Posterior cingulate gyrus (tissue), 11 donors: ENCODE measurements at places on chromosomes 7 and 10.
A peak's percentile ranks its signal among the peaks of the same experiment; 100 is the strongest.

DNA sequence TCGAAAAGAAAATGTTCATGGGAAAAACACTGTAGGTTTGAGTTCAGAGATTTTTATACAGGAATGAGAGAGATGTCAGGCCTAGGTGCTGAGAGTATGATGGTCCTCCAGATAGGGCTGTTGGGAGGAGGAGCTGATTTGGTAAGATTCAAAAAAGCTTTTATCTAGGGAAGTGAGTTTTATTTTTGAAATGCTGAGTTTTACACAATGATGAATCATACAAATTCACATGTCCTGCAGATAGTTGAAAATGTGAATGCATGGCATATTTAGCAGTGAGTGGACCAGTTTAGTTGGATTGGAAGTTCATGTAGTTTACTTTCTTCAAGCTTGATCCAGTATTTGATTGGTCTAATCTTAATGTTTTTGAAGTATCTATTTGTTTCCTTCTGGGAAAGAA is 154.8 kb downstream of the LRRC4 start:
- no peak for DNase-seq

- no peak for DNase-seq
Measured at GRCh38 chr10:16195178-16195769, 241.5 kb upstream of the PTER start.

DNA sequence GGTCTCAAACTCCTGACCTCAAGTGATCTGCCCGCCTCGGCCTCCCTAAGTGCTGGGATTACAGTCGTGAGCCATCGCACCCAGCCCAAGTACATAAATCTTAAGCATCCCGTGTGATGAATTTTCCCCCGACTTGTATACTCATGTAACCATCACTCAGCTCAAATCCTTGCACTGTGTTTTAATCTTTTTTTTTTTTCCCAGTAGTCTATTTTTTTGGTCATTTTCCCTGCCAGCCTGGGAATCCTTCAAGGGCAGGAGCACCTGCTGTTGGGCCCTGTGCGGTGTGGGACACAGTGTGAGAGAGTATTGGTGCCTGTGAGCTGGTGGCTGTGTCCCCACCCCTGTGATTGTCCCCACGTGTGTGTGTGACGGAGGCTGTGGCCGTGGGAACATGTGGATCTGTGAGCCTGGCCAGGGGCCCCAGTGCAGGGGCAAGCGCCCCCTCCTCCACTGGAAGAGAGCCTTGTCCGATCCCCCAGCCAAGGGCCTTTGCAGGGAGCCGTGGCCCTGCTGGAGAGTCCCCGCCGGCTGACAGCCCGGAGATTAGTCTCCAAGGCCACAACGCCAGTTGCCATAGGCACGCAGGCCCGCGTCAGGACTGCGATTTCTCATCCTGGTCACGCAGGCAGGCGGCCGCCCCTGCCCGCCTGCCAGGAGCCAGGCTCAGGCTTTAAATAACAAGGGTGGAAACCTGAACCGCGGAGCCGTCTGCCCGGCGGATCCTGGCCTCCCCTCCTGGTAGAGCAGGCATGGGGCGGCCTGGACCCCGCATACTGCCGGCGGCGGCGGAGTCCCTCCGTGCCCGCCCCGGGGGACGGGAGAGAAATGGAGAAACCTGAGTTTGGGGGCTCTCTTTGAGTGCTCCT is 26.5 kb downstream of the GTF2IRD1 start:
- DNase-seq: peak; percentile 82

GRCh38 chr10:48771234-48771633 is 86.6 kb downstream of the WDFY4 start:
- no peak for DNase-seq

- no peak for DNase-seq
Measured at GRCh38 chr7:116738378-116738777, 66.4 kb downstream of the MET start.

DNA sequence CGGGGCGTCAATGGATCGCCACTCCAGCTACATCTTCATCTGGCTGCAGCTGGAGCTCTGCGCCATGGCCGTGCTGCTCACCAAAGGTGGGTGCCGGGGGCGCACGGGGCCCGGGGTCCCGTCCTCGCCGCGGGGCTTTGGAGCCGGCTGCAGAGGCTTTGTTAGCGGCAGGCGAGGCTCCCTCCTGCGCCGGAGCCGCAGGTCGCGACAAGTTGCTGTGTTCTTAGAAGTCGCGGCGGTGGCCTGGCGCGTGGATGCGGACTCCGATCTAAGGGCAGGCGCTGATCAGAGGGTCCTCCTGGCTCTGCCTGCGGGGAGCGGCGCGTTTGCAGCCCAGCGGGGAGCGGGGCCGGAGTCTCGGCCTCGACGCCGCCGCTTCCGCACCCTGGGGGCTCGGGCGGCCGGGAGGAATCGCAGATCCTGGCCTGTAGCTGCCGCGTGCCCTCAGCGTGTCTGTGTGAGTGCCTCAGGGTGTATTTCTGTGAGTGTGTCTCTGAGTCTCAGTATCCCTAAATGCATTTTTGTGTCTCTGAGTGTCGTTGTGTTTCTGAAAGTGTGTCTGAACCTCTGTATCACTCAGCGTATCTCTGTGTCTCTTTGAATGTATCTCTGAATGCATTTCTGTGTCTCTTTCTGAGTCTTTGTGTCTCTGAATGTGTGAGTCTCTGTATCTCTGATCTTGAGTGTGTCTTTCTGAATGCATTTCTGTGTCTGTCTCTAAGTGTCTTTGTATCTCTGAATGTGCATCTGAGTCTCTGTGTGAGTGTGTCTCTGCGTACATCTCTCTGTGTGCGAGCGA is 766 bp downstream of the BAMBI start:
- no peak for DNase-seq

DNA sequence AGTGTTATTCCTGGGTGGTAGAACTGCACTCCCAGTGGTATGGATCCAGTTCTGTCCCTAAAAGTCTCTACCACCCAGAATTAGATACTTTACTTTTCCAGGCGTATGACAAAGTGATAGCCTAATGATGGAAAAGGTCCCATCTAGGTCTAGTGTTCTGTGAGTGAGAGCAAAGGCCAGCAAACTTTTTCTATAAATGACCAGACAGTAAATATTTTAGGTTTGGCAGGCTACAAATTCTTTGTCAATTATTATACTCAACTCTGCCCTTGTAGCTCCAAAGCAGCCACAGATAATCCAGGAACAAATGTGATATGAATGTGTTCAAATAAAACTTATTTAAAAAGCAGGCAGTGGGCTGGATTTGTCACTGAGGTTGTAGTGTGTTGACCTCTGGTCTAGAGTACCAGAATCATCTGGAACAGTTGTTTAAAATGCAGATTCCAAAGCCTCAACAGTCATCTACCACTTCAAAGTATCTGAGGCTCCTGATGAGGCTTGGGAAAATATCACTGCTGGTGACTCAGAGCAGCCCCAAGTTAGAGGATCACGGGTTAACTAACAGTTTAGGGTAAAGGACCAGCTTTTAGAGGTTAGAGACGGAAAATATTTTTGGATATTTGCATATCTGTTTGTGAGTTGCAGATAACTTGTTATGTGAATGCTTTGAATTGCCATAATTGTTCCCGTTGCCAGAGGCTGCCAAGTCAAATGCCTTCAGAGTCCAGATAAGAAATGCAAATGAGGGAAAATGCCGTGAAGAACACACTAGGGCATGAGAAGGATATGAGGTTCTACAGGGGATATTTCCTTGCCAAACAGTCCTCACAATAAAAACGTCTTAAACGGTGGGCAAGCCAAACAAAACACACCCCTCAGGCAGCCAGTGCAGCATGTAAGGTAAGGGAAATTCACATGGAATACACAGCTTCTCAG is 19.4 kb downstream of the NRAP start:
- DNase-seq: no peak

DNA sequence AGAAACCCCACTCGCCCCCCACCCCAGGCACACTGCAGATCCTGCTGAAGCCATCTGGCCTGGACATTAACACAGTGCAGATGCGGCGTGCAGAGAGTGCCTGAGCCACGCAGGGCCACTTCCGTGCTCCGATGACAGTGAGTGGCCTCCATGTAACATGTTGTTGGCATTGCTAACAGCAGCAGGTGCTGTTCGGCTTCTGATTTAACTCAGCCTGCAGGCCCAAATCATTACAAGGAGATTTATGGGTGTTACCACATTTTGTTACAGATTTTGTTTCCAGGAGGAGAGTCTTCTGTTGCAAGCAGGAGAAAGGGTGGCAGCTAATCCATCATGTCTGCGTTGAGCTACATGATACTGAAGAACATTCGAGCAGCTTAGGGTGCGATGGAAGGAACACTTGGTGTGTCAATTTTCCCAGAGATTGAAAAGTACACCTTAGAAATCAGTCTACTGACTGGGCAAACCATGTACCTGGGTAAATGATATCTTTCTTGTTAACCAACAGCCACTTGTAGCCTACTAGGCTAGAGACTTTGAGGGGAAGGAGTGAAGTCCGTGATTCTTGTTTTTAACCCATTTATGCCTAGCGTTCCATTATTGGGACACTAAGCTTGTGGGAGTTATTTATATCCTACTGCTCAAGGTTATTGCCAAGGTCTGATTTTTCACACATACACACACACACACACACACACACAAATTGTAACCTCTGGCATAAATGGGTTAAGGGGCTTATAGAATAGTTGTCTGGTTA is 90.0 kb downstream of the JCAD start:
- no peak for DNase-seq

- DNase-seq: no peak
Measured at GRCh38 chr7:50962281-50962883, 179.7 kb upstream of the GRB10 start.

DNA sequence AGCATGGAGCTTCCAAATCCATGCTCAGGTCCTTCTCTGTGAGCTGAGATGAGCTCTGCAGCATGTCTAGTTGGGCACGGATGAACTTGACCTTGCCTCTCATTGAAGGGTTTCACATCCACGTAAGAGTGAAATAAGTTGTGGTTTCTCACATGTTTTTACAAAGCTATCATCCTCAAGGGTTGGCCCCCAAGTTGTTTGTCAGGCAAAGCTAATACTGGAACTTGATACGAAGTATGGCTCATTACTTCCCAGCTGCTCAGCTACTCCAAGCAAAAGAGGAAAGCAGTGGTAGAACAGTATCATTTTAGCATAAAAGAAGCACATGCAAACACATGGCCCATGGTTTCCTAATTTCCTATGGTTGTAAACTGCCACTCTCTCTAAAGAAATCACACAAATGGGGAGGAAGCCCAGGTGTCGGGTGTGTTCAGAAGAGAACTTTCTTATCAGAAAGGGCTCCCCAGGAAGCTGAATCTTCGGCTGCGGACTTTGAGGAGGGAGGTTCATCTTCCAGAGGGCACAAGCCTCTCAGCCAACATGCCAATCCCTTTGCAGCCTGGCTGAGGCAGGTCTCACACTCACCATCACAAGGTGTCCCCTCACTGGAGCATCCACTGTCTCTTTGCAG is 45.3 kb downstream of the PDLIM1 start:
- no peak for DNase-seq

DNA sequence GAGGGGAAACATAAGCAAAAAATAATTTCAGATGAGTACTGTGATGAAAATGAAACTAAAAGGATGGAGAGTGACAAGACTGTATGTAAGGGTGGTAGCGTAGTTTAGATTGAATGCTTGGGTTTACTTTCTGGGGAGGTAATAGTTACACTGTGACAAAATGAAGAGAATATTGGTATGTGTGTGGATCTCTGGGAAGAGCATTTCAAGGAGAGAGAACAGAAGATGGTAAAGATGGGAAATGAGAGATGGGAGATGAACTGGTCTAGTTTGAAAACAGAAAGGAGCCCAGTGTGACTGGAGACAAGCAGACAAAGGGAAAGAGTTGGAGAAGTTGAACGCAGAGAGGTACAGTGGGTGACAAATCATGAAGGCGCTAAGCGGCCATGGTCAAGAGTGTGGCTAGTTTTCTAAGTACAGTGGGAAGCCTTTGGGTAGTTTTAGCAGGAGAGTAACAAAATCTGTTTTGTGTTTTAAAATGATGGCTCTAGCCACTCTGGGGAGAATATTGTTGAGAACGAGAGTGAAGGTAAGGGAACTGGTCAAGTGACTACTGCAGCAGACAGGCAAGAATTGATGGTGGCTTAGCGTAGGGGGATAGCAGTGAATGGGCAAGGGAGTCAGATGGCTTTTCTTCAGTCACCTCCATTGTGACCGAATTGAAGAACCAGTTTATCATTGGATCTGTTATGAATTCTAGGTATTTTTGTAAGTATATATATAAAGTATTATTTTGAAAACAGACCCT is 22.6 kb downstream of the PALS2 start:
- no peak for DNase-seq

DNA sequence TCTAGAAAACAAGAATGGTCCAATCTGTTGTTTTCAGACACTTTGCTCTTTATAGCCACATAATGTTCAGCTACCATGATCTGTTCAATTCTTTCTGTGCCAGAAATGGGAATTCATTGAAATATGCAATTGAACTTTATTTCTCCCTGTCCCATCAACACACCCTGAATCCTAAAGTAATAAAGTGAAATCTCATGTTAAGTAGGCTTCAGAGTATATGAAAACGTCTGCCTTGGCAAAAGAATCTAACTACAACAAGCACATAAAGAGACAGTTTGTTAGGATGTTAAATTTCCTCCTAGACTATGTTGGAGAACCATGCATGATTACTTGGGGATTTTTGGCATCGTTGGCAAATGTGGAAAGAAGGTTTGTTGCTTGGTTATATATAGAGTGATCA is 722.7 kb downstream of the XPNPEP1 start:
- DNase-seq: no peak

GRCh38 chr7:102119213-102119651 is 167.4 kb upstream of the SH2B2 start:
- DNase-seq: peak; percentile 28

DNA sequence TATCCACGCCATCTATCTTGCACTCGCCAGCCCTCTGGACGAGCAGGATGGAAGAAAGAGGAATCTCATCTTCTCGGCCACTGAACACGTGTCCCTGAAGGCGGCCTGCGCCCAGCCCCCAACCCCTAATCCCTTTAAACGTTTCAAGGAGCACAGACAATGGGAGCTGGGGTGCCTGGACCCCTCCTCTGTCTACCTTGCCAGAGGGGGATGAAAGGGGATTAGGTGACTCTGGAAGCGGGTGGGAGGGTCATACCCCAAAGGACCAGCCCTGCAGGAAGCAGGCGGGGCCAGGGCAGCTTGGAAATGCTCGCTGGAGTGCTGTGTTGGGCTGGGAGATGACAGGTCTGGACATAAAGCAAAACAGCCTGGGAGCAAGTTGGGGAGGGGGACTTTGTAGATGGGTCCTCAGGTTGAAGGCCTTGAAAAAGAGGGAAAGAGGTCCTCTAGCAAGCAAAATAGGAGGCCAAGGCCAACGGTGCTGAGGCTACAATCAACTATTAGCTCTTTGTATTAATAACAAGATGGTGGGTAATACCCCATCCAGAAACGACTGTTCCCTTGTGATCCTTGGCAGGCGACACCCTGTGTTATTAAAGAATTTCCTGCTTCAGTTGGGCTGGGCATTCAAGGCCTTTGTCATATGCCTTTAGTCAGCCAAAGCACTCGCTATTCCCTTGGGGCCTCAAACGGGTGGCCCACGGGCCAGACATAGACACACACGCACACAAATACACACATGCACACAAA is 126.5 kb upstream of the UNC5B start:
- no peak for DNase-seq
